Thoracic aorta (tissue), 2 donors: ENCODE measurements at places on chromosomes 6 and 20. TPM values are rescaled to one million over a fixed set of nuclear protein-coding genes. Genes with fewer than 3 reads are reported as not detected.
A peak's percentile ranks its signal among the peaks of the same experiment; 100 is the strongest.

DNA sequence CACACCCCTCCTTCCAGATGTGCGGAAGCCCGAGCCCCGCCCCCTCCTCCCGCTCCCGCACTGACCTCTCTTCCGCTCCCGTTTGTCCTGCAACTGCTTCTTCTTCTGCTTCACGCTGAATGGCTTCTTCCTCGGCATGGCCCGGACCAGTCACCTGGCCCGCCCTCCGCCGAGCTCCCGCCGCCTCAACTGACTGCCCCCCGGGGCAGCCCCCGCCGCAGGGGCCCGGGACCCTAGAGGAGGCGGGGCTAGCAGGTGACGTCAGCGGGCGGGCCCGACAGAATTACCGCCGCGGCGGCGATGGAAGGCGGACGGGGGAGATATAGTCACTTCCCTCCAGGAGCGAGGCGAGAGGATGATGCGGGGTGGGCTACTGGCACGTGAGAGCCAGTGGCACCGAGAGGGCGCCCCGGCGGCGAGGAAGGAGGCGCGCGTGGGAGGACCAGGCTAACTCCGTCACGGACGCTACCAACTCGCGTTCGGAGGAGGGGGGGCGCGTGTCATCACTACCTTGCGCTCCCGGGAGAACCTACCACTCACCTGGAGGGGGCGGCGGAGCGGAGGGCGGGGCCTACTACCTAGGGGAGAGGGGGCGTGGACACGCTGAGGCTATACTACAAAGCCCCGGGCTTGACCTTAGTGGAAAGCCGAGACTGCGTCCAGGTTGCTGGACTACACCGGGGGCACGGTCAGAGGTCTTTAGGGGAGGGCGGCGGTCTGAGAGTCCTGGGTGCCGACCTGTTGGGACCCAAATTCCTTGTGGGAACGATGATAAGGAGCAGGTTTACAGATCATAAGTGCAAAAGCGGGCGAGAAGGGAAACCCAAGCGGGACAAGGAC, at the start of gene GNL1:
Gene GNL1, minus strand, starts transcription at position 424 of the 840 bp plus-strand sequence. Its CDS starts 286 bp downstream, at position 138.
- H3K4me1 ChIP-seq = peaks cover 22% of the 10 kb centered on the region
- no peaks in the 10 kb centered on the region for H3K27me3 ChIP-seq
- peaks cover 19% of the 10 kb centered on the region for H3K36me3 ChIP-seq
- peak within 1 kb of the TSS; percentile 98 for H3K27ac ChIP-seq

GRCh38 chr6:18021166-18021850, 33.9 kb upstream of the KIF13A start:
- no peaks in the 10 kb centered on the region for H3K36me3 ChIP-seq
- no peaks in the 10 kb centered on the region for H3K27me3 ChIP-seq
- no peak overlapping the region for H3K27ac ChIP-seq
- H3K4me1 ChIP-seq = peaks cover 7% of the 10 kb centered on the region
- no peak overlapping the region for H3K4me3 ChIP-seq

DNA sequence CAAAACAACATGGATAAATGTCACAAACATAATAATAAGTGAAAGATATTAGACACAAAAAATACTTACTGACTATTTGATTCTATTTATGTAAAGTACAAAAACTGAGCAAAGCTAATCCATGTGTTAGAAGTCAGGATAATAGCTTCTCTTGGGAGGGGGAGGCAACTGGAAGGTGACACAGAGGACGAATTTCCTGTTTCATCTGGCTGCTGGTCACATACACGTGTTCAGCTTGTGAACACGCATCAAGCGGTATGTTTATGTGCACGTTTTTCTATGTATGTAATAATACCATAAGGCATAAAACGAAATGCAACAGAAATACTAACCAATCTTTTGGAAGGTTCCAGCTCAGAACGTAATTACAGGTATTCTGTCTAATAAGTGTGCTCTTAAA, 54.3 kb downstream of the MKKS start:
- H3K4me1 ChIP-seq = no peaks in the 10 kb centered on the region
- no peak overlapping the region for H3K27ac ChIP-seq
- DNase-seq = no peak
- no peaks in the 10 kb centered on the region for H3K27me3 ChIP-seq
- H3K36me3 ChIP-seq = no peaks in the 10 kb centered on the region
- H3K4me3 ChIP-seq = no peak overlapping the region

DNA sequence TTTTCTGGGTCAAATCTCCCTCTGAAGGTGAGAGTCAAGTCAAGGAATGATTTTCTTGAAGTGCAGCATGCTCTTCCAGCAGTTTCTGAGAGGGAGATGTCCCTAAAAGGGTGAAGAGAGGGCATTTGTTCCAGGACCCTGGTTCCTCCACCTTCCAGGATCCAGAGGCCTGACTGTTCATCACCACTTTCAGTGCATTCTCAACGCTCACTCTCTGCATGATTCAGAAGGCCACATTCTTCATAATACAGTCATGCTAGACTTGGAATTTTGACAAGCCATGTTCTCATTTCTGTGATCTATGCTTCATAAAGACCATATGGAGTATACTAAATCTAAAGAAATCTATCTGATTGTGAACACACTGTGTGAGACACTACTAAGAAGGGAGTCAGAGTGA, 85.1 kb downstream of the PDE7B start:
- no peak for DNase-seq
- no peak overlapping the region for H3K4me3 ChIP-seq
- H3K27ac ChIP-seq = no peak overlapping the region
- H3K36me3 ChIP-seq = no peaks in the 10 kb centered on the region

GRCh38 chr6:44105146-44105545, 22.1 kb downstream of the MRPL14 start:
- no peak for DNase-seq
- peaks cover 9% of the 10 kb centered on the region for H3K36me3 ChIP-seq
- H3K27ac ChIP-seq = no peak overlapping the region
- H3K27me3 ChIP-seq = no peaks in the 10 kb centered on the region

Gene PGC
- total RNA-seq = 53.1 TPM

Gene WFDC2
- not detected for total RNA-seq

Gene SPATS1
- total RNA-seq = not detected

DNA sequence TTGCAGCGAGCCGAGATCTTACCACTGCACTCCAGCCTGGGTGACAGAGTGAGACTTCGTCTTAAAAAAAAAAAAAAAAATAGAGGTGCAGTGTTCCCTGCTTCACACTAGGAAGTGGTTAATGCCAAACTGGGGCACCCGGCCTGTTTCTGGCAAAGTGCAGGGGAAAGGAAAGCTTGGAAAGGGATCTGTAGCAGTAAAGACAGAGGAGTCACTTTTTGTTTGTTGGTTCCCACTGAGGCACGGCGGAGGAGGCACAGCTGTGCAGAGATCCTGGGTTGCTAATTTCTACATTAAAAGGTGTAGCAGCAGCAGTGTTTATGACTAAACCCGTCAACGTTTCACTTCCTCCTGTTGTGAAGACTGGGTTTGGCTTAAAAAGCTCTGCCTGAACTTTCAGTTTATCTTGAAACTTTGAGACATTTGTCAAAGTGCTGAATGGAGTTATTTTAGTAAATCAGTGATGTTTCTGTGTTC, 125.6 kb downstream of the CARMIL1 start:
- H3K4me3 ChIP-seq = peak overlapping the region; percentile 54
- H3K36me3 ChIP-seq = no peaks in the 10 kb centered on the region
- no peak for DNase-seq
- H3K4me1 ChIP-seq = peaks cover 21% of the 10 kb centered on the region

Gene POFUT1
- 30.8 TPM for total RNA-seq

Gene RSPH4A
- total RNA-seq = 0.95 TPM

DNA sequence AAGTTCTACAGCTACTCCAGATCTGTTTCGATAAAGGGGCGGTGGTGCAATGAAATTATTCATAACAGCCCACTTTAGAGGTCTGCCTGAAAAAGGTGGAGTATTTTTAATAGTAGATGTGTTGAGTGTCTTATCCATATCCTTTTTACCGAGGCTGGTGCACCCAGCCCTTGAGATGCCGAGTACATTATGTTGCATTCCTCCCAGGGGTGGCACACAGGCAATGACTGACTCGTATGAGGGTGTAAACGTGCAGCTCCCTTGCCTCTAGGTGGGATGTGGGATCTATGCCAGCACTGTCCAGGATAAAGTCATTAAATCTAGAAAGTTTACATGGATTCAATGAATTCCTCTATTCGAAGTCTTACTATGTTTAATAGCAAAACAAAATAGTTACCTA, 355.6 kb downstream of the PLCB1 start:
- no peak overlapping the region for H3K27ac ChIP-seq
- no peaks in the 10 kb centered on the region for H3K4me1 ChIP-seq
- no peaks in the 10 kb centered on the region for H3K36me3 ChIP-seq
- no peak for DNase-seq
- no peak overlapping the region for H3K4me3 ChIP-seq

DNA sequence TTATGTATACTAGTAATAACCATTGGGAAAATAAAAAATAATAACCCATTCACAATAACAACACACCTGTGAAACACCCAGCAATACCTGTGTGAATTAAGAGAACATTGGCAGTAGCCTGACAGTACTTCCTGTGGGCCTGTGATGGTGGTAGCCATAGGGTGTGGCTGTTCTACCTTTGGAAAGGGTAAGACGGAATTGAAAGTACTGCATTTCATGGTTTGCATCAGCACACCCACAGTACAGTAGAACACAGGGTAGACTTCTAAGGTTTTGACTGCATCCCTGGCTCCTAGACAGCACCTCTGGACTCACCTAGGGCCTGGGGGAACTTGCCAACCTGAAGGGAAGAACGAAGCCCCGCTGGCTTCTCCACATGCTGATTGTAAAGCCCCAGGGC, 279.8 kb downstream of the HTR1B start:
- no peak overlapping the region for H3K4me3 ChIP-seq
- no peaks in the 10 kb centered on the region for H3K36me3 ChIP-seq
- H3K27ac ChIP-seq = no peak overlapping the region
- H3K4me1 ChIP-seq = no peaks in the 10 kb centered on the region
- H3K27me3 ChIP-seq = no peaks in the 10 kb centered on the region

Gene CRISP3
- not detected for total RNA-seq

GRCh38 chr6:134555672-134556071, 237.8 kb upstream of the SGK1 start:
- no peak for DNase-seq
- no peaks in the 10 kb centered on the region for H3K27me3 ChIP-seq
- no peaks in the 10 kb centered on the region for H3K36me3 ChIP-seq

GRCh38 chr6:134884752-134885151, 65.1 kb downstream of the ALDH8A1 start:
- no peak for DNase-seq
- H3K4me1 ChIP-seq = no peaks in the 10 kb centered on the region
- H3K27ac ChIP-seq = no peak overlapping the region
- no peak overlapping the region for H3K4me3 ChIP-seq
- H3K36me3 ChIP-seq = no peaks in the 10 kb centered on the region
- no peaks in the 10 kb centered on the region for H3K27me3 ChIP-seq

DNA sequence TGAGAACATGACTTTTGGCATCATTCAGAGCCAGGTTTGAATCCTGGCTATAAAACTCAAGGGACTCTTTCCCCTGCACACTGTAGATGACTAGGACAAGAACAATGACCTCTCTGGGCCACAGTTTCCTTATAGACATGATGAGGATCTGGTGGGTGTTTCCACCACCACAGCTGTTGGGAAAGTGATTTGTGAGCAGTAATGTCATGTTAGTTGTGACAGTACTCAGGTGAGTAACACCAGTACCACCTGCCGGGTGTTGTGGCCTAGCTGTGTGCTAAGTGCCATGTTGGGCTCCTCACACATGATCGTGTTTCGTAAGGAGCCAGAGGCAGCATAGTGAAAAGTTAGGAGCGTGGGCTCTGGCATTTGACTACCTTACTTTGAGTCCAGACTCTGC, 24.1 kb downstream of the HM13 start:
- no peak for DNase-seq
- H3K27me3 ChIP-seq = no peaks in the 10 kb centered on the region
- no peaks in the 10 kb centered on the region for H3K4me1 ChIP-seq
- H3K36me3 ChIP-seq = peaks cover 34% of the 10 kb centered on the region

DNA sequence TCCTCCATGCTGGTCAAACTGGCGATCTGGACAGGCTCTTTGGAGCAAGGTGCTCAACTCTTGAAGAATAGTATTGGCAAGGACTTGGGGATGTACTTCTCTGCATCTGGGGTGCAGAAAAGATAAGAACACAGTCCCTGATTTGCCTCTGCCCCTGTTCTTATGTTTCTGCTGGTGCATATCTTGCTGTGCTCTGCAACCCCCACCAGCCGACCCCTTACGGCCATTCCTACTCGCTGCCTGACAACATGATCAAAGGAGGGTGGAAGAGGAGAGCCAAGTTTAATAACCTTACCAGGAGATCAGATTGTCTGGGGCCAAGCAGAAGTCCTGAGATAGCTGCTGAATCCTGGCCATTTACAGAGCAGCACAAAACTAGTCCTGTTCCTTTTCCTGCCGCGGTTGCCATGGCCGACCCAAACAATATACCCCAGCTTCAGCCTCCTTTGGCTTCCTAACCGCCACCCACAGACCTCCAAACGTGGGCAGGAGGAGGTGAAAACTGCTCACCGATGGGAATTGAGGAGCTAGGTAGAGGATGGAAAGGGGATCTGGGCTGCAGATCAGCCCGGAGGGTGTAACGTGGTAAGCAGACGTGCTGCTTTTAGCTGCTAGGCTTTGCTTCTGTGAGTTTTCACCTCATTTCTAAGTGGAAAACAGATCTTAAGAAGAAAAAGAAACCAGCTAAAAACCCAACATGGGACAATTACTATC, 60.9 kb downstream of the ATXN1 start:
- no peak for DNase-seq
- peak overlapping the region; percentile 67 for H3K4me3 ChIP-seq
- no peaks in the 10 kb centered on the region for H3K27me3 ChIP-seq
- H3K36me3 ChIP-seq = no peaks in the 10 kb centered on the region

GRCh38 chr6:128033156-128033555, 132.3 kb upstream of the THEMIS start:
- H3K4me3 ChIP-seq = no peak overlapping the region
- no peak overlapping the region for H3K27ac ChIP-seq
- no peak for DNase-seq
- no peaks in the 10 kb centered on the region for H3K36me3 ChIP-seq

DNA sequence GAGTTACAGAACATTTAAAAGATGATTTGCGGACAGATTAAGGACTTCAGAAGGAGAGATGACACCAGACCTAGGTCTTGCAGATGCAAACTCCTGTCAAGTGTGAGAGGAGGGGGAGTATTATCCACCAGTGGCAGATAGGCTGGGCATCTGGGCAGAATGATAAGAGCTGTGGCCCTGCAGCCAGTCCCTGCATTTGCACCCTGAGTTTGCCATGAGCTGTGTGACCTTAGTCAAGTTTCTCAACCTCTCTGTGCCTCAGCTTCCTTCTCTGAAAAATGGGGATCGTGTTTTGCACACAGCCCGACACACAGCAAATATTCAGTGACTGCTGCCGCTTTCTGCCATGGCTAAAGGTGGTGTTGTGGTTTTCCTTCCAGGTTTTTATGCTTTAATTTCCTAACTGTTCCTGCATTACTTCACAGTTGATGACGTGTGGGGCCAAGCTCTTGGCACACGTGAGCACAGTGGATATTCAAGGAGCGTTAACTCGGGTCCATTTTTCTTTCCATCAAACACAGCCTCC, 516.2 kb downstream of the CDH26 start:
- no peak overlapping the region for H3K4me3 ChIP-seq
- H3K27ac ChIP-seq = no peak overlapping the region
- no peaks in the 10 kb centered on the region for H3K27me3 ChIP-seq
- DNase-seq = no peak
- no peaks in the 10 kb centered on the region for H3K36me3 ChIP-seq
- H3K4me1 ChIP-seq = no peaks in the 10 kb centered on the region

Gene SMIM13
- 8.4 TPM for total RNA-seq

GRCh38 chr6:168067081-168067759, 11.8 kb downstream of the FRMD1 start:
- no peaks in the 10 kb centered on the region for H3K27me3 ChIP-seq
- H3K36me3 ChIP-seq = no peaks in the 10 kb centered on the region

Gene ACSS2
- total RNA-seq = 95.4 TPM
